GM03348 (cell line): ENCODE measurements at places on chromosomes 12 and 14.

DNA sequence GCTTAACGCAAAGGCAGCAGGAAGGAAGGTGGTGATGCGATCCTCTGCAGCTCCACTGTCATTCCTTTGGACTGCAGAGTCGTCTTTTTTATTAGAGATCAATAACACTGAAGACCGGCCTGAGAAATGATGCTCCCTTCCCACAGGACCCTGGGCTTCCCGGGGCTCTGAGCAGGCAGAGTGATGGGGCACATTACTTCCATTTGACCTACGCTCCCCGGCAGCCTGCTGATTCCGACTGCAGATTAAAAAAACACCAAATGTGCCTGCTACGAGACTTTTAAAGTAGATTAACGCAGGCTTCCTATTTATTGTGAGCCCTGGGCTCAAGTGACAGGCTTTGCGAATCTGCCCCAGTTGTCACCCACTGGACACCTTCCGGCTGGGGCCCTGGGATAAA, 37.5 kb downstream of the KCNA1 start:
- no peak for DNase-seq

DNA sequence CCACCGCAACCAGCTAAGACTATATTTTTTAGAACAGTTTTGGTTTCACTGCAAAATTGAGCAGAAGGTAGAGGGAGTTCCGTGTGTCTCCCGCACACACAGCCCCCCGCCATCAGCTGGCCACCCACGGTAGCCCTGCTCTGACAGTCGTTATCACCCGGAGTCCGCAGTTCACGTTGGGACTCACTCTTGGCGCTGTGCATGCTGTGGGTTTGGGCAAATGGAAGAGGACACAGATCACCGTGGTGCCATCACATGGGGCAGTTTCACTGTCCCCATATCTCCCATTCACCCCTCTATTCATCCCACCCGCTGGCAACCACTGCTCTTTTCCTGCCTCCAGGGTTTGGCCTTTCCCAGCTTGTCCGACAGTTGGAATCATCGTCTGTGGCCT, 31.8 kb upstream of the ULK1 start:
- no peak for DNase-seq

DNA sequence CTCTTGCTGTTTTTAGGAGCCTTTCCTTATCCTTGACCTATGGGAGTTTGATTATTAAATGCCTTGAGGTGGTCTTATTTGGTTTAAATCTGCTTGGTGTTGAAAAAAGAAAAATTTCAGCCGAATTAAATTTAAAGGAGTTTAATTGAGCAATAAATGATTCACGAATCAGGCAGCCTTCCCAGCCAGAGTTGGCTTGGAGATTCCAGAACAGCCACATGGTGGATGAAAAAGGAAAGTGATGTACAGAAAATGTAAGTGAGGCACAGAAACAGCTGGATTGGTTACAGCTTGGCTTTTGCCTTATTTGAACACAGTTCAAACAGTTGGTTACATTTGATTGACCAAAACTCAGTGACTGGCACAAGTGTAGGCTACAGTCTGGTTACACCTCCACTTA, 69.7 kb downstream of the WASHC3 start:
- peak; percentile 29 for DNase-seq

- no peak for DNase-seq
Observed at GRCh38 chr12:66070378-66071120, 60.0 kb downstream of the LLPH start.

DNA sequence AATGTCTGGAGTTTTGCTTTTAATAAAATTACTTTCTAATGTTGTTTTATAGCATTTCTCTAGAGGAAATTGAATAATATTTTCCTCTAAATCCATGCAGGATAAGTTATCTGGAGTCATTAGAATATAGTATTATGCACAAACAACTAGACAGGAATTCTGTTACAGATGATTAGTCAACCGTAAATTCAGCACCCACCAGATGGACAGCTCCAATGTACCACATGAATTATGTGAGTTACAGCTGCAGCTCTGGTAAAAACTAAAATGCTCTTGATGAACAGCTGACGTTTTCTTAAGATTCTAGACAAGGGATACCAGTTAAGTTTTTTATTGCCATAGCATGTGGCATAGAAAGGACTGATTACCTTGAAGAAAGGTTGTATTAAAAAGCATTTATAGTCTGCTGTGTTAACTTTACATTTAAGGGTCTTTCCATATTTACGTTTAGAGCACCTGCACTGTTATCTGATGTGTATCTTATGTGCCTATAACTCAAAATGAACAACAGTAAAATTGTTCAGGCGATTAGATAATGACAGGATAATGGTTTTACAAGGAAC, 321.4 kb upstream of the LRFN5 start:
- no peak for DNase-seq

GRCh38 chr14:57796556-57796955, 69.3 kb downstream of the SLC35F4 start:
- no peak for DNase-seq

DNA sequence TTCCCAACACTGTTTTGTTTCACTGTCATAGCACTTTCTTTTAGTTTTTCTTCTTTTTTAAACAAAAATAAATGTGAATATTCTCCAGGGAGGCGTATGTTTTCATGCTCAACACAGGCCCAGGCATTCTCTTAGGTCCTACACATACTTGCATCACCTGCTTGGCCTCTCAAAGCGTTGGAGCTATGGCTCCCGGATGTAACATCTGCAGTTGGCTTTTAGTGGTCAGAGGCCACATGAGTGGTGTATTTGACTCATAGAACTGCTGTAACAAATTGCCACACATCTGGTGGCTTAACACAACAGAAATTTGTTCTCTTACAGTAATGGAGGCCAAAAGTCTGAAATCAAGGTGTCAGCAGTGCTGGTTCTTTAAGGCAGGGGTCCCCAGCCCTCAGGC, 44.6 kb upstream of the VRK1 start:
- no peak for DNase-seq

DNA sequence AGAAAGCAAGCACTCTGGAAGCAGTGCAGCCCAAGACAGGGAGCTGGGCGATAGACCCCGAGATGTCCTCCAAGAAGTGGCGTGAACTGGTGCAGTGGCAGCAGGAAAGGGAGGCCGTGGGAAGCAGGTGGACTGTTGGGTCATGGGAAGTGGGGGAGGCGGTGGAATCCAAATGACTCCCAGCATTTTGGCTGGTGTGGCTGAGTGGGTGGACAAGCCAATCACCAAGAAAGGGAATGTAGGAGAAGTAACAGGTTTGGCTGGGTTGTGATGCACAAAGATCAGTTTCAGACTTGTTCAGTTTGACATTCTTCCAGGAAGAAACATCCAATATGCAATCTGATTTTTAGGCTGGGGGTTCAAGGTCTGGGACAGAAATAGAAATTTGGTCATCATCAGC, 46.0 kb upstream of the KTN1 start:
- no peak for DNase-seq

GRCh38 chr12:120266180-120266870, 795 bp upstream of the PXN start:
- no peak for DNase-seq

GRCh38 chr12:113858841-113859386, 107.2 kb downstream of the RBM19 start:
- DNase-seq = no peak

DNA sequence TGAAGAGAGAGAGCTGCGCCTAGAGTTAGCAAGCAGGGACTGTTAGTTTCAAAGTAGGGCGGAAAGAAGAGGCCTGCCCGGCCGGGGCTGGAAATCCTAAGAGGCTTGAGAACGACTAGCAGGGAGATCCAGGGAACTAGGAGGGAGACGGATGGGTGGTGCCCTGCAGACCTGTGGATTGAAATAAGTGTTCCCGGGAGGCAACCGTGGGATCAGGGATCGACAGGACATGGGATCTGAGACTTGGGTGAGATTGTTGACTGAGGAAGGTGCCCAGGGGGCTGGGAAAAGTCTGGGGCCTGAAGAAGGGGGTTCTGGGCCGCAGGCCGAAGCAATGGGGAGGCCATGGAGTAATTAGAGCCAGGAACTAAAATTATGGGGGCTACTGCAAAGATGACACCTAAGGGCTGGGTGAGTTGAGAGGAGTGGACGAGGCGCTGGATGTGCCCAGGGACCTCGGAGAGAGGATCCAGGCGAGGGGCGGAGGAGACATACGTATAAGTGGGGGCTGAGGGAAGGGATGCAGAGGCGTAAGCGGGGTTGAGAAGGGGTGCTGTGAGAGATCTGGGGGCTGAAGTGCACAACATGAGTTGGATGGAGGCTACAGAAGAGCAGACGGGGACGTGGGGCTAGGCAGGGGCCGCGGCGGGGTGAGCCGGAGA, 635 bp downstream of the LTA4H start:
- DNase-seq = peak; percentile 58

GRCh38 chr14:47277703-47278102, 397.7 kb downstream of the MDGA2 start:
- no peak for DNase-seq

- no peak for DNase-seq
Observed at GRCh38 chr12:113392988-113393579, 10.6 kb downstream of the SDS start.

DNA sequence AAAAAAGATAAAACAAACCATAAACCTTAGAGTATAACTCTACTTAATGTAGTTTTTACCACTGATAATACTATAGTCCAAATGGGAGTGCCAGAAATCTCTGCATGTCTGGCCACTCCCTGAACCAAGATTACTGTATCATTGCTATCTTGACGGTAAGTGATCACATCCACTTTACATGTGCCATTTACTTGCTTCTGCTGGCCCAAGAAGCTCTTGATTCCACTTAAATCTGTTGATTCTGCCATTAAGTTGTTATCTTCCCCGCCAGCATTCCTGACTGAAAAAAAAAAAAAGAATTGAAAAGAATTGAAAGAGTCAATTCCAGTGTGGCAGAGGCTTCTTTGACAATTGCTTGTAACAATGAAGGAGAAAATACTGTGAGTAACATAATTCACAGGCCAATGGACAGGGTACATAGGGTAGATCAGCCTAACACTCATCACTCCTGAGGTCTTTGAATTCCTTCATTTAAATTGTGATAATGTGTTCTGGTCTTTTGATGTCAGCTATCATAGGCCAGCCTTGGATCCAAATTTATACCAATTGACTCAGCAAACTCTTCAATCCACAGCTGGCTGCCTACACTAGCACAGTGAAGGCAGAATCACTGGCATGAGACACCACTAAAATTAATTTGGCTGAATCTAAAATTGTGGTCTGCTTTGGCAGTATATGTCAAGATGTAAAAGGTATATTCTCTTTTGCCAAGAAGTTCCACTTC, 665.2 kb upstream of the FLRT2 start:
- DNase-seq = no peak

GRCh38 chr12:58608711-58609110, 311.6 kb downstream of the LRIG3 start:
- peak; percentile 38 for DNase-seq

DNA sequence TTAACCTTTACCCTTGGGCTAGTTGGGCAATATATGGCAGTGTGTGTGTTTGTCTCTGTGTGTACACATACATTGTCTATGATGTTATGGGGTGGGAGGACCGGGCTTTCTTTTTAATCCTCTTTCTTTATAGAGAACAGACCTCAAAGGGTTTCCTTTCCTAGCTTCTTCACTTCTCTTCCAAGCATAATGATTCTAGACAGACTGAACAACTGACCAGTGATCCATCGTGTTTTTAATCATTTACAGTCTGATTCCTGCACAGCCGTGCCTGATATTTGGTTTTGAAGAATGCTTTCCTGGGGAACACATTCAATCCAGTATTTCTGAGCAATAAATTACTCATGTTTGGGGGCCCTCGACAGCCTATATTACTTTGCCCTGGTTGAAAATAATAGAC, 481.1 kb upstream of the DCN start:
- DNase-seq = no peak

DNA sequence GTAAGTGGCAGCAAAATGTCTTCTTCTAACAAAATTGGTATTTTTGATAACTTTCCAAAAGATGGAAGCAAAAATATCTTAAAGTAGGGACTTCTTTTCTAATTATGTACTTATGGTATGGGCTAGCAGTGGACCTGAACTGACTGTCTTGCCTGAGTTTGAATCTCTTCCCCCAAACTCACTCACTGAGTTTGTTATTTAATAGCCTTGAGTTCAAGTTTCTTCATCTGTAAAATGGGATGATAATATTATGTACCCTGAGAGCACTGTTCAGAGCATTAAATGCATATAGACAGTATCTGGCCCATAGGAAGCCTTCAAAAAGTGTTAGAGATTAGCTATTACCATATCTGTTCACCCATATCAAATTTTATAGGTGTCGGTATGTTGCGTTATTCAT, 210.4 kb upstream of the NUDT4 start:
- no peak for DNase-seq

DNA sequence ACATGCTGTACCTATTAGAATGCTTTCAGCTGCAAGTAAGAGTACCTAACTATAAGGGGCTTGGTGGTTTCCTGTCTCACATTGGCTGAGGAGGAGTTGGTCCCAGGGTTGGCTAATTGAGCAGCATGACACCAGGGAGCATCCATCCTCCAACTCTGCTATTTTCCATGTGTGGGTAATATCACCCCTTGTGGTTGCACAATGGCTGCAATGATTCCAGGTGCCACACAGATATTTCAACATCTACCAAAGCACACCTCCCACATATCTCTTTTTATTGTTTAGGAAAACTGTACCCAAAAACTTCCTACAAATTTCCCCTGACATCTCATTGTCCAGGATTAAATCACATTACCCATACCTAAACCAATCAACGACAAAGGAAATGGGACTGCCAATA, 118.0 kb upstream of the EEA1 start:
- DNase-seq = no peak

DNA sequence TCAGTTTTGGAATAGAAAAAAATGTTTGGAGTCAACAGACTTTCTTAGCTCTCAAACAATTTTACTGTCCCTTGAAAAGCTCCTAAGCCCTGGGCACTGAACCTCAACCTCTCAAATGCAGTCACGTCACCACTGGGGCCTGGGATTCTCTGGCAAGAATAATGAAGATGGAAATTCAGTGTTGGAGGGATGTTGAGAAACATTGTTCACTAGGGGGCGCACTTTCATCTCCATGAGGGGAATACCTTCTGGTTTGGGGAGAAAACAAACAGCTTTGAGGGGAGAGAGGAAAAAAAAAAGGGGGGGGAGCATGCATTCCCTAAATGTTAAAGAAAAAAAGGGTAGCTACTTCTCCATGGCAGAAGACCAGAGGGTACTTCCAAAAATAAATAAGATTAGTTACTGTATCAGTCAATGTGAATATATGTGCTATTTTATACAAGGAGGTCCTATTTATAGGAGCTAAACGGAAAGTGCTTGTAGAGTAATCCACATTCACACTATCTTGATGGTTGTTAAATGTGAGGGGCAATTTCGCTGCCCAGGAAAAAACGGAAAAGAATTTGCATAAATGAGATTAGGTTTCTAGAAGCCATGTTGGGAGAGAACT, 5.8 kb upstream of the TBPL2 start:
- peak; percentile 79 for DNase-seq

DNA sequence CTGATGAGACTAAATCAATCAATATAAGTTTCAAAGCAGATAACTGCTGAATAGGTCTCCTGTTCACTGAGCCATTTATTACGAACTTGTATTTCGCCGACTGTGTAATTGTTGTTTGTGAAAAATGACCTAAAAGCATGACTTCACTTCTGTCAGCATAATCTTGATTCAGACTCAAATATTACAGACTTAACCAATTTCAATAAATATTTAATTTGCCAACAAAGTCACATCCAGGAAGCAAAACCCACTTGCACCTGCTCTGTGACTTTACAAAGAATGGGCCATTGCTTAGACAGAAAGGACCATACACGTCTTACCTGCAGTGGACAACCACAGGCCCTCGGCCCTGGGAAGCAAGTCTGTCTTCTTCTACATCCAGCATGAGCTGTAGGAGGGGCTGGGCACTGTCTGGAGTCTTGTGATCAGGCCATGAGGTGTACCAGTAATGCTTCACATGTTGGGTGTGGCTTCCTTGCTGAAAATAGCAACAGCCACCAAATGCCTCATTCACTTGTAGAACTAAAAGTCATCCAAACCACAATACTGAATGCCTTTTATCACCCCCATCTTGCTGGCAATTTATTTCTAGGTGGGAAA, 23.5 kb upstream of the PTPRB start:
- DNase-seq = peak; percentile 78
